ENCODE measurements at places on chromosomes 11 and 22. TPM values are rescaled to one million over a fixed set of nuclear protein-coding genes. Genes with fewer than 3 reads are reported as not detected.

DNA sequence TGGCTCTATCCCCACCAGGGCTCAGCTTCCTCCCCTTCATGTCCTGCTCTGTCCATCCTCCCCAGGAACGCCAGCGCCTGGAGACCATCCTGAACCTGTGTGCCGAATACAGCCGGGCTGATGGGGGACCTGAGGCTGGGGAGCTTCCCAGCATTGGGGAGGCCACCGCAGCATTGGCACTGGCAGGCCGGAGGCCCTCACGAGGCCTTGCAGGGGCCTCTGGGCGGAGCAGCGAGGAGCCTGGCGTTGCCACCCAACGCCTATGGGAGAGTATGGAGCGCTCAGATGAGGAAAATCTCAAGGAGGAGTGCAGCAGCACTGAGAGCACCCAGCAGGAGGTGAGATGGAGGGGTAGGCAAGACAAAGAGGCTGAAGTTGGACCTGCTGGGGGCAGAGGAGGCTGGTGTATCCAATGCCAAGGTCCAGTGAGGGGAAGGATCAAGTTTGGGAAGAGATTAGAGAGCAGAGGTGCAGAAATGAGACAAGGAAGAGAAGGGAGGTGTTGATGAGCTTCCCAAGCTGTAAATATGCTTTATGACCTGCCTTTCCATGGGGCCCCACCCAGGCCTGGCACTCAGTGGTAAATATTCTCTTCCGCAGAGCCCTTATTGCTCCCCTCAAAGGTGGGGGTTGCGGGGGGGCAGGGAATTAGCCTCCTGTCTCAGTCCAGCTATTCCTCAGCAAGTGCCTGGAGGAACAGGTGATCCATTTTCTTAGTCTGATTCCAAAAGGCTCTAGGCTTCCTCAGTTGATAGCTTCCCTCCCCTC, 23.9 kb downstream of the PHLDB1 start:
- H3K27ac ChIP-seq, result no peak overlapping the region
- DNase-seq, result no peak
- peaks cover 84% of the 10 kb centered on the region for H3K4me1 ChIP-seq
- no peak overlapping the region for H3K4me3 ChIP-seq
- peaks cover 2% of the 10 kb centered on the region for H3K36me3 ChIP-seq

- H3K4me1 ChIP-seq, result peaks cover 14% of the 10 kb centered on the region
- DNase-seq, result no peak
- no peak overlapping the region for H3K27ac ChIP-seq
- H3K27me3 ChIP-seq, result no peaks in the 10 kb centered on the region
- H3K4me3 ChIP-seq, result no peak overlapping the region
Measured at GRCh38 chr22:30236875-30237274, 9.7 kb downstream of the LIF start.

GRCh38 chr11:130170345-130170744, 10.8 kb downstream of the ST14 start:
- no peak for DNase-seq

DNA sequence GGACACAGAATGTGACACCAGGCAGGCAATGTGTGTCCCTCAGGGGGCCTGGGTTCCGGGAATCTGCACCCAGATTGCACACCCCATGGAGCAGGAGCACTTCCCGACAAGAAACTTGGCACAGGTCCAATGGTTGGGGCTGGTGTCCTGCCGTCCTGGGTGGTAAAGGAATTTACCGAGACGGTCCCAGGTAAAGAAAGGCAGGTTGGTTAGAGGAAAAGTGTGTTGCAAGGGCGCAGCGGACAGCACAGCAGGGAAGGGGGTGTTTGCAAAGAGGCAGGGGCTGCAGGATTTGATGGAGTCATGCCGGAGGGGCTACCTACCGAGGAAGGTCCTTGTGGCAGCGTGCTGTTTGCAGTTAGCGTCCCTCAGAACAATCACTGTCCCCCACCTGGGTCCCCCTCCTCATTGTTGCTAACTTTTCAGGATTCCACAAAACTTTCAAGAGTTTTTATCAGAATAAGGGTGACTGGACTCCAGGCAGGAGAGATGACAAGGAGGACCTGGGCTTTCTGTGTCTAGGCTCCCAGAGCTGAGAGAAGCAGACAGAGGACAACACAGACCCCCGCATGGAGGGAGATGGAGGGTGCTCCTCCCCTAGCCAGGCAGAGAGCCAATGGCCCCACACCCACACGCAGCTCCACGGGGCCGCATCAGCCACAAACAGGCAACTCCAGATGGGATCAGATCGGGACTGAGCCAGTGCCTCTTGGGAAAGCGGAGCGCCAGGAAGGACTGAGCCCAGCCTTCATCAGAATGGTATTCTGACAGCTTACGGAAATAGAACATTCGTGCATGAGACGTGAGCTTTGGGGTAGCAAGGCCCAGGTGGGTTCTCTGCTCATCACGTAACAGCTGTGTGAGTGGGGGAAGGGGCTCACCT, 1423.9 kb downstream of the BRD1 start:
- no peaks in the 10 kb centered on the region for H3K27me3 ChIP-seq
- no peaks in the 10 kb centered on the region for H3K4me1 ChIP-seq
- no peak for DNase-seq
- H3K36me3 ChIP-seq, result no peaks in the 10 kb centered on the region
- H3K27ac ChIP-seq, result no peak overlapping the region
- H3K4me3 ChIP-seq, result no peak overlapping the region

- no peak overlapping the region for H3K27ac ChIP-seq
- H3K36me3 ChIP-seq, result peaks cover 9% of the 10 kb centered on the region
- no peaks in the 10 kb centered on the region for H3K27me3 ChIP-seq
- H3K4me3 ChIP-seq, result no peak overlapping the region
Measured at GRCh38 chr22:47014636-47015345, 252.3 kb downstream of the TBC1D22A start.

GRCh38 chr11:69752890-69753289, 22.3 kb downstream of the FGF4 start:
- DNase-seq, result no peak
- no peak overlapping the region for H3K4me3 ChIP-seq
- H3K4me1 ChIP-seq, result no peaks in the 10 kb centered on the region
- H3K27ac ChIP-seq, result no peak overlapping the region
- H3K27me3 ChIP-seq, result no peaks in the 10 kb centered on the region
- no peaks in the 10 kb centered on the region for H3K36me3 ChIP-seq

GRCh38 chr11:108922241-108922640, 257.4 kb downstream of the DDX10 start:
- H3K27me3 ChIP-seq, result no peaks in the 10 kb centered on the region
- H3K4me3 ChIP-seq, result no peak overlapping the region
- H3K4me1 ChIP-seq, result no peaks in the 10 kb centered on the region
- H3K36me3 ChIP-seq, result no peaks in the 10 kb centered on the region

The SPI1 gene
- 73.5 TPM for total RNA-seq

The ZDHHC8 gene
- 41.4 TPM for total RNA-seq
